ENCODE measurements at places on chromosomes 5 and 9.
A peak's percentile ranks its signal among the peaks of the same experiment; 100 is the strongest.

GRCh38 chr5:172902497-172903472 is 56.4 kb upstream of the RPL26L1 start:
- DNase-seq = peak; percentile 97

GRCh38 chr5:156716591-156717380 is 133.3 kb upstream of the PPP1R2B start:
- DNase-seq = no peak

GRCh38 chr5:93807846-93808245 is 66.4 kb upstream of the POU5F2 start:
- no peak for DNase-seq

DNA sequence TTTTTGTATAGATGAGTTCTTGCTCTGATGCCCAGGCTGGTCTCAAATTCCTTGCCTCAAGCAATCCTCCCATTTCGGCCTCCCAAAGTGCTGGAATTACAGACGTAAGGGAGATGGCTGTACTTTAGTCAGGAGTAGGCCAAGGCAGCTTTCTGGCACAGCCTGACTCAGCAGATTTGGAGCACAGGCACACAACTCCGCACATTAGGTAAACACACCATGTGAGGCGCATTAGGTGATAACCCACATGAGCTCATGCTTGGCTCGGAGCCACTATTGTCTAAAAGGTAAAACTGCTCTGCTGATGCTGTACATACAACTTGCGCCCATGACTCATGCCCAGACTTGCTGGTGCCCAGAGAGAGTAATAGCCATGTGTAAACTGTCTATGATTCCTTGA is 1157.9 kb downstream of the TAF11L14 start:
- DNase-seq = no peak

DNA sequence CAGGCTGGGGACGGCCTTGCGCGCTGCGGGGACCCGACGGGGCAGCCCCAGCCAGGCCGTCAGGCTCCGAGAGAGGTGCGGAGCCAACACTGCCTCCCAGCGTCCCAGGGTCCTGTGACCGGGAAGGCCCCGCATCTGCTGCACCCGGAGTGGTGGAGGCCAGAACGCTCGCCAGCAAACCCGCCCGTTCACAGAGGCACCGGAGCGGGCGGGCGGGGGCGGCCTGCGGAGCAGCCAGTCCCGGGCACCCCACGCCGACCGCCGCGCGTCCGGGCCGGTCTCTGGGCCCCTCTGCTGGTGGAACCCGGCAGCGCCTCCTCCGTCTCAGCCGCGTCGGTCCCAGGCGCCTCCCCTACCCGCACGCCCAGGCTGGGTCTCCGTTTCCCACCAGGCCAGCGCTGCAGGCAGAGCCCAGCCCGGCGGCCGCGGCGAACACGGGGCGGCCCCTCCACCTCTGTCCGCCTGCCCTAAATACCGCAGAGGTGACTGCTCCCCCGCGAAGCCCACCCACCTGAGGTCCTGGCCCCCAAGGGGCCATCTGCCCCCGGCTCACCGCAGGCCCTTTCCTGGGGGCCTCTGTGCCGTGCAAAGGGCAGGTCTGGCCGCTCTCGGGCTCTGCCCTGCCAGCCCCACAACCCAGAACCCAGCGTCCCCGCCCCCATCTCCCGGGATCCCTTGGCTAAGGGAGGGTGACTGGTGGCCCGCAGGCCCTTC is 15.9 kb downstream of the EXD3 start:
- DNase-seq = peak; percentile 44

- DNase-seq = no peak
Measured at GRCh38 chr9:84775056-84775643, 105.6 kb downstream of the NTRK2 start.

DNA sequence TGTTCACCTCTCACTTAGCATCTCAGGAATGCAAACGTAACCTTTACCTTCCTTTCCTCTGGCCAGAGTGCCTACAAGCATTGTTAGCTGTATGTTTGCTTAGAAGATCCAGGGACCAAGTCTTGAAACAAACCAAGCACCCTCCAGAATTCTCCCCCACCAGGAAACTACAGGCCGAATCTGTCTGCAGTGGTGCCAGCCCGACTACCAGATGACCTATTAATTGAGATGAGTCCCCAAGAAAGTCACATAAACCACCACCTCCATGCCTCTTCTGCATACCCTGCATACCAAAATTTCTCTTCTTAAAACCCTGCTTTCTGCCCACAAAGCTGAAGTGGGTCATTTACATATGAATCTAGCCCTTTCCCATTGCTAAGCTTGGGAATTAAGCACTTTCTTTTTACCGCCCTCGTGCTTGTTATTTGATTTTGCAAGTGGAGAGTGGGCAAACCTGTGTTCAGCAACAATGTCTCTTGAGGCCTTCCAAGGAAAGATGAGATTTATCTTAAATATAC is 1239.1 kb downstream of the CDH12 start:
- DNase-seq = no peak

GRCh38 chr5:153672347-153673090 is 182.0 kb downstream of the GRIA1 start:
- DNase-seq = peak; percentile 71

- no peak for DNase-seq
Measured at GRCh38 chr9:34566322-34566721, 23.2 kb downstream of the CNTFR start.

GRCh38 chr5:1401536-1402138 is 43.6 kb downstream of the SLC6A3 start:
- DNase-seq = no peak

DNA sequence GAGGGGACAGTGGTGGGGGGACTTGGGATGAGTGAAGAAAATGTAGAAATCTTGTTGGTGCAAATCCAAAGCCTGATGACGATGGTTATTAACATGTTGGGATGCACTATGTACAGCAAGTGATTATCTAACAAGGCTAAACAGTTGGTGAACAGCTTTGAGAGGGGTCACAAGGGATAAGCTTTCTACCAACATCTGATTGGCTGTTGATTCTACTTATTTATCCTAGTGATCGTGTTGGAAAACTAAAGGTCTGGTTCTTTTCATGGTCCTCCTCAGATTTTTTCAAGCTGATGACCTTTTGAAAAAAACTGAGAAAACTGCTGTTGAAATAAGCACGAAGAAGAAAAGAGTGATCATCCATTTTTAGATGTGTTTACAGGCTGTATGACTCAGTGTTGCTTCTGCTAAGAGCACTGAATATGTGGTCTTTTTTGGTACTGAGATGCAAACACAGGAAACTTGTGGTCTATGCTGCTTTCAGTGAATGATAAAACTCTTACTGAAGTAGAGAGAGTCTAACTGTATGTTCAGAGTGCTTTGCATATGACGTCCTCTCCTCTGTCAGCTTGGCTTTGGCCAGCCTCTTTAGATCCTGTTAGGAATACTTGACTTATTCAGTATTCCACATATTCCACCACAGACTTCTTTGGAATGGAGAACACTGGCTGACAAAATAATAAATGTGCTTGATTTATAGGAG is 174.8 kb downstream of the SLF1 start:
- DNase-seq = peak; percentile 81

GRCh38 chr5:122727112-122727541 is 47.8 kb upstream of the SNX2 start:
- DNase-seq = peak; percentile 81

- peak; percentile 31 for DNase-seq
Measured at GRCh38 chr9:72473474-72474261, 47.7 kb upstream of the TMC1 start.

DNA sequence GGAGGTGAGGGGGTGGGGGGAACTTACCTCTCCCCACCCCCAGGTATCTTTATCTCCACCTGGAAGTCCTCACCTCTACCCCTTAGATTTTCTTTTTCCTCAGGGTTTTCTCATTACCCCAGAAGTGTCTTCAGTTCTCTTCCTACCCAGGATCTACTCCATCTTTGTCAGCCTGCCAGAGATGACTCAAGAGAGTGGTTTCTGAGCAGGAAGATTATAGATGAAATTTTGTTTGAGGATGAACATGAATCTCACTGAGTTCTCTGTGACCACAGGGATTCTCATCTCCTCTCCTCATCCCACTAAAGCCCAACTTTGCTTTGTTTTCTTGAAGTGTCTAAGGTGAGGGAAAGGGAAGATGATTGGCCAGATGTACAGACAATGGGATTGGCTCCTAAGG is 5.2 kb upstream of the HINT2 start:
- DNase-seq = peak; percentile 85

Measured in fibroblast of upper back skin (primary cell).